ENCODE measurements at places on chromosomes 12 and 14. TPM values are rescaled to one million over a fixed set of nuclear protein-coding genes. Genes with fewer than 3 reads are reported as not detected.

The GEMIN2 gene
- total RNA-seq = 34.5 TPM

The FAM90A1 gene
- total RNA-seq = 0.10 TPM

DNA sequence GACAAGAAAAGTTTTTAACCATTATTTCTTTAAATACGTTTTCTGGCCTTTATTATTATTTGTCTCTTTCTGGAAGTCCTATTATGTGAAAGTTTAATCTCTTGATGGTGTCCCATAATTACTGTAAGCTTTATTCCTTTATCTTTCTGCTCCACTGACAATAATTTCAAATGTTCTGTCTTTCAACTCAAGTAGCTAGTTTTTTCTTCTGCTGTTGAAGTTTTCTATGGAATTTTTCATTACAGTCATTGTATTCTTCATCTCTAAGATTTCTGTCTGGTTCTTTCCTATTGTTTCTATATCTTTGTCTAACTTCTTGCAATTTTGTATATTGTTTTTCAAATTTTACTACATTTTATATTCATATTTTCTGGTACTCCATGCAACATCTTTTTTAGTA is 173.6 kb upstream of the MGAT4C start:
- no peak for DNase-seq

DNA sequence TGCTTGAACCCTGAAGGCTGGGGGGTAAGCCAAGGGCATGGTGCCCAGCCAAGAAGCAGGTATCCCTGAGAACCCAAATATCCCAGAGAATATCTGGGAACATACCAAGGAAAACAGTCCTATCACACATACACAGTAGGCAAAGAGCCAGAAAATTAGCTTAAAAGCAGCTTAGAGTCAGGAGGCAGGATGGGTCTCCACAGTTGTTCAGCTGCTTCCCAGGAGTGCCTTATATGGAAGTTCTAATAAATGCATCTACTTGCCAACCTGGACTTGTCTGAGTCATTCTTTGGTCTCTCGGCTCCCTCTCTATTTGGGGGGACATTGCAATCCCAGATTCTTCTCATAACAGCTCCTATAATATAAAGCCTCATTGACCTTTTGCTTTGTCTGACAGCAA is 9.0 kb upstream of the GPR135 start:
- peak; percentile 84 for DNase-seq

GRCh38 chr14:69982886-69983285 is 103.7 kb downstream of the SMOC1 start:
- DNase-seq = no peak
